ENCODE measurements at places on chromosomes 16 and 17.

DNA sequence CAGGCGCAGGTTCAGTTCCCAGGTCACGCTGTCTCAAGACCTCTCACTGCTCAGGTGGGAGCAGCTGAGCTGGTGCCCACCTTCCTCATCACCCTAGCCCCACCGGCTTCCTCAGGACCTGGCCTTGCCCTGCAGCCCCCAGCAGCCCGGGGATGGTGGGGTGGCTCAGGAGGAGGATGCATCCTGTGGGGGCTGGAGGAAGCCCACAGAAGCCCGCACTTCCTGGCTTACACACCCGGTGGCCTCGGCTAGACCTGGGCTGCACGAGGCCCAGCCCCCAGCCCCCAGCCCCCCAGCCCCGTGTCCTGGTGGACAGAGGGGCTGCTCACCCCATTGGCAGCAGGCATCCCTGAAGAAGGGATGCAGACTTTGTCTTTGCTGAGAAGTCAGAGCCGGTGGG lies 43.4 kb downstream of the BAHCC1 start:
- no peak overlapping the region for H3K27ac ChIP-seq
- no peak for DNase-seq
- H3K36me3 ChIP-seq: no peaks in the 10 kb centered on the region
- no peaks in the 10 kb centered on the region for H3K27me3 ChIP-seq

DNA sequence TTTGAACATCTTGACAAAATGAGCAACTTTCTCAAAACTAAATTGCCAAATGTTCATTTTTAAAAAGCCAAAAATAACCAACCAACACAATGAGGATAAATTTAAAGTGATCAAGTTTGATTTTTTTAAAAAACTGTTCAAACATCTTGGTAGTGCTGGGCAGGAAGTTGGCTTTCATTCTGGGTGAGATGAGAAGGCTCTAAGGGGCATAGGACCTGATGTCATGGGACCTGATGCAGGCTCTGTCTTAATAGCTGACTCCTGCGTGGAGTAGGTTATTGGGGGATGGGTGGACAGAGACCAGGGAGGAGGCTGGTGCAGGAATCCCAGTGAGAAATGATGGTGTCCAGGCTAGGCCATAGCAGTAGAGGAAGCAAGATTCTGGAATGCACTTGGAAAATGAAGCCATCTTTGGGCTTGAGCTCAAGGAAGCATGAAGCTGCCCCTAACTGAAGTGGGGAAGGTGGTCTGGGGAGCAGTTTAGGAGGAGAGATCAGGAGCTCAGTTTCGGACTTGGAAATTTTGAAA lies 20.4 kb downstream of the NLRC5 start:
- H3K27ac ChIP-seq: no peak overlapping the region
- no peaks in the 10 kb centered on the region for H3K36me3 ChIP-seq
- H3K4me1 ChIP-seq: no peaks in the 10 kb centered on the region
- H3K4me3 ChIP-seq: no peak overlapping the region
- H3K27me3 ChIP-seq: no peaks in the 10 kb centered on the region

DNA sequence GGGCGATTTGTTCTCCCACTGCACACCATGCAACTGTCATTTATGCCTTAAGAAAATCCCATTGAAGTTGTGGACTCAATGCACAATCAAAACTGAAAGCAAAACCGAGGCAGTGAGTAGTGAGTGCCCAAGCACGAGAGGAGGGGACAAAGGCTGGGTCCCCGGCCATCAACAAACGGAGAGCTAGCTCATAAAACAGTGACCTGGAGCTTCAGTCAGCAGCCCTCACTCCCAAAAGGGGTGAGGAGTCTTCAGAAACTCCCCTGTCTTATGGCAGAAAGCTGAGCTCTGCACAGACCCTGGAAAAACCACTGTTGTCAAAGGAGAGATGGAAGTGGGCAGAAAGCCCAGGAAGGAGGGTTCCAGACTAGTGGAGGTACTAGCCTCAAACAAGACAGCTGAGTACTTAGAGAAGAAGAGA lies 96.9 kb downstream of the ADCY9 start:
- H3K36me3 ChIP-seq: no peaks in the 10 kb centered on the region
- H3K27ac ChIP-seq: no peak overlapping the region
- DNase-seq: no peak
- no peak overlapping the region for H3K4me3 ChIP-seq
- H3K4me1 ChIP-seq: no peaks in the 10 kb centered on the region

DNA sequence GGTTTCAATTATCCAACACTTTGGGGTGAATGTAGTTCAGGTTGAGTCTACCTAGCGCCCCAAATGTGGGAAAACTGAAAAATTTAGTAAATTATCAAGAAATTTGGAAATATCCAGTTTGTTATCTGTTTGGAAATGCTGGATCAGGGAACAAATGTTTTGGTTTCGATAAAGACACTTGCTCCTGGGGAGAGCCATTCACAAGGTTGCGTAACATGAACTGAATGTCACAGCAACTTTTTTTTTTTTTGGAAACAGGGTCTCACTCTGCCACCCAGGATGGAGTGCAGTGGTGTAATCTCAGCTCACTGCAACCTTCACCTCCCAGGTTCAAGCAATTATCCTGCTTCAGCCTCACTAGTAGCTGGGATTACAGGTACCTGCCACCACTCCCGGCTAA lies 286.4 kb downstream of the GRIN2A start:
- H3K27ac ChIP-seq: no peak overlapping the region
- no peak for DNase-seq
- no peak overlapping the region for H3K4me3 ChIP-seq
- no peaks in the 10 kb centered on the region for H3K36me3 ChIP-seq
- H3K27me3 ChIP-seq: peaks cover 9% of the 10 kb centered on the region
- H3K4me1 ChIP-seq: no peaks in the 10 kb centered on the region

- H3K27ac ChIP-seq: no peak overlapping the region
- no peak overlapping the region for H3K4me3 ChIP-seq
- DNase-seq: no peak
- H3K36me3 ChIP-seq: peaks cover 19% of the 10 kb centered on the region
Observed at GRCh38 chr17:67696347-67696746, 21.4 kb upstream of the NOL11 start.

- no peaks in the 10 kb centered on the region for H3K36me3 ChIP-seq
- DNase-seq: no peak
- no peak overlapping the region for H3K27ac ChIP-seq
- peaks cover 16% of the 10 kb centered on the region for H3K4me1 ChIP-seq
Observed at GRCh38 chr17:37678036-37678435, 34.8 kb upstream of the DDX52 start.

DNA sequence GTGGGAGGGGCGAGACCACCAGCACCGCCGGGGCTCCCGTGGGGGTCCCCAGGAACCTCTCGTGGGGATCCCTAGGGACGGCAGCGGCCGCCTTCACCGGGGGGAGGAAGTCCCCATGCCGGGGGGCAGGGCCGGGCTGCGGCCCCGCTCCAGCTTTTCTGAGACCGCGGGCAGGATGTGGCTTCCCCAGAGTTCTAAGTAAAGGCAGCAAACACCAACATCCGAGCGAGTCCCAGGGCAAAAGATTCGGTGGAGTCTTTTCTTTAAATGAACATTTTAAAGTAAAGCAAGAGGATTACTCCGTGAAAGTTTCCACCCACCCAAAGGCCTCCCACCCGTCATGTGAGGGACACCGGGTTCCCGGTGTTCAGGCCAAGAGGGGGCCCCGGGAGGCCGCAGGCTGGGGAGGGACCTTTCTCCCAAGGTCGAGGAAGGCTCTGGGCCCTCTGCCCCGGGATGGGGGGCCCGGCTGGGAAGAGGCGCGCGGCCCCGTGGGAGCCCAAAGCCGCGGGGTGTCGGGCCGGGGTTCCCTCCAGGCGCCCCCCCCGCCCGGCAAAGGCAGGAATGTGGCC lies 137.2 kb upstream of the RPH3AL start:
- peaks cover 30% of the 10 kb centered on the region for H3K27me3 ChIP-seq
- H3K36me3 ChIP-seq: no peaks in the 10 kb centered on the region
- H3K4me3 ChIP-seq: peak overlapping the region; percentile 69
- no peaks in the 10 kb centered on the region for H3K4me1 ChIP-seq
- DNase-seq: peak; percentile 78

DNA sequence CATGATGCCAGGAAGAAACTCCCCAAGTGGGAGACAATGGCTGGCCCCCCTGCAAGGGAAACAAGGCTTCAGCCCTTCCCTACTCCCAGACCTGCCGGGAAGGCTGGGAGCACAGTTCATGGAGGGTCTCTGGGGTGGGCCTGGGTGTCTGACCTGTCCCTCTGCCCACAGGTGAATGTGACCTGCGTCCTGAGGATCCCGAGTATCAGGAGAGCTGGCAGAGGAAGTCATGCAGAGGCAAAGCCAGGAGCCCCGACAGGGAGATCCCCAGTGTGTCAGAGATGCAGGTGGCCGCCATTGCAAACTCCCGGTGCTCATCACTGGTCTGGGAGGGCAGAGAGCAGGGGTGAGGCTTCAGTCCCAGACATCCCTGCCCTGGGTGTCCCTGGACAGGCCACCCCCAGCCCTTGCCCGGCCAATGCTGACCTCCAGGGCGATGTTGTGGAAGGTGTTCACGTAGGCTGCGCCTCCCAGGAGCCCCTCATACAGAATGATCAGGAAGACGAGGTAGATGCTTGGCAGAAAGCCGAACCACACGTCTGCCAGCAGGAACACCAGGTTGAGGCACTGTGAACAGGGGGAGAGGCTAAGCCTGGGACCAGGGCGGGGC lies 5.3 kb upstream of the NPIPB7 start:
- H3K4me3 ChIP-seq: no peak overlapping the region
- no peak for DNase-seq
- H3K27ac ChIP-seq: no peak overlapping the region
- peaks cover 13% of the 10 kb centered on the region for H3K36me3 ChIP-seq
- no peaks in the 10 kb centered on the region for H3K4me1 ChIP-seq
- H3K27me3 ChIP-seq: no peaks in the 10 kb centered on the region

DNA sequence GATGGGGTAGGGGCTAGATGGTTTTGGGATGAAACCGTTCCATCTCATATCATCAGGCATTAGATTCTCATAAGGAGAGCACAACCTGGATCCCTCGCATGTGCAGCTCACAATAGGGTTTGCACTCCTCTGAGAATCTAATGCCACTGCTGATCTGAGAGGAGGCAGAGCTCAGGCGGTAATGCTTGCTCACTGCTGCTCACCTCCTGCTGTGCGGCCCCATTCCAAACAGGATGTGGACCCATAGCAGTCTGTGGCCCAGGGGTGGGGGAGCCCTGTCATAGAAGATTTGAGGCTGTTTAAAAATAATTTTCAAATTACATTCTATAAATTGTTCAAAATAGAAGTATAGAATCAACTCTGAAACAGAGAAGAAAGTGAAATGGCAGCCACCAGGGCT lies 50.8 kb downstream of the PHKB start:
- peaks cover 43% of the 10 kb centered on the region for H3K36me3 ChIP-seq
- peaks cover 5% of the 10 kb centered on the region for H3K4me1 ChIP-seq
- DNase-seq: peak; percentile 60
- H3K27ac ChIP-seq: no peak overlapping the region
- no peaks in the 10 kb centered on the region for H3K27me3 ChIP-seq
- H3K4me3 ChIP-seq: no peak overlapping the region

DNA sequence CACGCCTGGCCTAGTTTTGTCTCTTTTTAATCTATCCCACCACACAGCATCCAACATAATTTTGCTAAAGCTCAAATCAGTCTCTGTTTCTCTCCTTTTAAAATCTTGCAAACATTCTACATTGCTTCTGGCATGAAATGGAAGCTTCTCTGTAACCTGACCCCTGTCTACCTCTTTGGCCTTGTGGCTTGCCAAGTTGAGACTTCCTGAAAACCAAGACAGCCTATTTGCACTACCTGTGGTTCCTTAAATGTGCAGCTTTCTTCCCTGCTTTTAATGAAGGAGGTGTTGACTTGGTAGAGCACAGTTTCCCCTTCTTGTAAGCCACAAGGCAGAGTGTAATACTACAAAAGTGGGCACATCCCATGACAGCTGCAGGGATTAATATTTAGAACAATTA lies 6.0 kb upstream of the CCL3 start:
- H3K4me3 ChIP-seq: no peak overlapping the region
- DNase-seq: no peak
- H3K4me1 ChIP-seq: no peaks in the 10 kb centered on the region
- no peaks in the 10 kb centered on the region for H3K36me3 ChIP-seq
- H3K27ac ChIP-seq: no peak overlapping the region

DNA sequence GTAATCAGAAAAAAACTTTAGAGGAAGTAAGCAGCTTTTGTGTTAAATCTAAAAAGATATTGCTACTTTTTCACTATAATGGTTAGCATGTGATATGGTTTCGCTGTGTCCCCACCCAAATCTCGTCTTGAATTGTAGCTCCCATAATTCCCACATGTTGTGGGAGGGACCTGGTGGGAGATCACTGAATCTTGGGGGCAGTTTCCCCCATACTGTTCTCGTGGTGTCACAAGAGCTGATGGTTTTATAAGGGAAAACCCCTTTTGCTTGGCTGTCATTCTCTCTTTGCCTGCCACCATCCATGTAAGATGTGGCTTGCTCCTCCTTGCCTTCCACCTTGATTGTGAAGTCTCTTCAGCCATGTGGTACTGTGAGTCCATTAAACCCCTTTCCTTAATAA lies 117.1 kb downstream of the KCNJ2 start:
- no peak overlapping the region for H3K4me3 ChIP-seq
- H3K27ac ChIP-seq: no peak overlapping the region
- no peaks in the 10 kb centered on the region for H3K4me1 ChIP-seq
- H3K27me3 ChIP-seq: no peaks in the 10 kb centered on the region

DNA sequence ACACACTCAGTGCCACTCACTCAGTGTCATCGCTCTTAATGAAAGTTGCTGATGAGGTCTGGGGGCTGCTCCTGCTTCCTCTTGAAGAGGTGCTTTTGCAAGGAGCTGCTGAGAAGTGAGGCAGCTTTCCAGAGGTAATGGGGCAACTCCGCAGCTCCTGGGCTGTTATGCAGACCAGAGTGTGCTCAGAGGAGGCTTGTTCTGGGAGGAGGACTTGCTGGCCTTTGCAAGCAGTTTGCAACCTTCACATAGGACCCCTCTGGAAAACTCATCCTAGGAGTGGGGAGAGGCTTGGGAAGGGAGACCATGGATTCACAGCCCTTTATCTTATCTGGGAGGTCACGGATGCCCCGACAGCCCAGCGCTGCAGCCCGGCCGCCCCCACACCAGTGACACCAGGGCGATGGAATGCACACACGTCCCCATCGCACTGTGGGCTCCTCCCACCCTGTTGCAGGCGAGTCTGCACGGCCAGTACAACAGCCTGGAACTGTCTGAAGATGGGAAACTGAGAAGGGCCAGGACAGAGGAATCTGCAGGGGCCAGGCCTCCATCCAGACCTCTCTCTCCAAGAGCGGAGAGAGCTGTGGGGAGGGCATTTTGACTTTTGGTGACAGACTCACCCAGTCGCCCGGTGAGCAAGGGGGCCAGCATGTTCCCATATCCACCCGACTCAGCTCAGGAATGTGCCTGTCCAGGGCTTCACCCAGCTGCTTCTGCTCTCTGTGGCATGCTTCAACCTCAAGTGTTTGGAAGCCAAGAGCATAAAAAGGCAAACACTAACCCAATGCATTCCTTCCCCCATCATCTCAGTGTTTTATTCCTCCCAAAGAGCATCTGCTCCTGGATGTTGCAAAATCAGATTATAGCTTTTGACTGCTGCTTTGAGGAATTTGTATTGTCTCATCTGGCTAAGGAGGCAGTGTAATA lies 78.6 kb upstream of the ZNF469 start:
- H3K27ac ChIP-seq: peak overlapping the region; percentile 16
- H3K4me1 ChIP-seq: no peaks in the 10 kb centered on the region
- no peak for DNase-seq
- H3K36me3 ChIP-seq: no peaks in the 10 kb centered on the region

Data from endodermal cell (in vitro differentiated cells).